CD4-positive, alpha-beta memory T cell (primary cell): ENCODE measurements at places on chromosomes 6 and 20.

GRCh38 chr6:139395891-139396301 is 21.4 kb upstream of the CITED2 start:
- DNase-seq: no peak

GRCh38 chr6:82750556-82750955 is 315.1 kb downstream of the UBE3D start:
- no peak for DNase-seq

DNA sequence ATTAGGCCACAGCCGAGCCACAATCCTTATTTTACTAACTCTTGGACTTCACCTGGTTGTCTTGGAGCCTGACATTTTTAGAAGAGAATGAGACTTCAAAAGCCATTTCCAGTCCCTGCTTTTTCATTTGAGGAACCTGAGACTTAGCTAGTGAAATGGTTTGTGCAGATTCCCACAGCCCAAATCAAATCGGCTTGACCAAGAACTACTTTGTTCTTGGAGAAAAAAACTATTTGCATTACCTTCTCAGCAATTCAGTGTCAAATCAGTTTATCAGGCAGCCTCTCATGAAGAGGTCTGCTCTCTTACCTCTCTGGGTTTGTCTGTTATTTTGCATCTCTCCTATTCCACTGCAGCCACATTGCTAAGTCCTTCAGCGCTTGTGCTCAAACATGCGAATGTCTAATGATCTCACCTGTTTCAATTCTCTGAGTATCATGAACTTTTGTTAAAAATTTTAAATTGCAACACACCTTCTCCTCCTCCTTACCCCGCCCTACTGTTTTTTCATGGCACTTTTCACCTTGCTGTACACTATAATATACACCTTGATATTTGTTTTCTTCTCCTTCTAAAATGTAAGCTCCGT is 573 bp upstream of the IFNGR1 start:
- no peak for DNase-seq

- DNase-seq: no peak
These were observed 253.0 kb downstream of the FARS2 start for GRCh38 chr6:5514353-5514752.

DNA sequence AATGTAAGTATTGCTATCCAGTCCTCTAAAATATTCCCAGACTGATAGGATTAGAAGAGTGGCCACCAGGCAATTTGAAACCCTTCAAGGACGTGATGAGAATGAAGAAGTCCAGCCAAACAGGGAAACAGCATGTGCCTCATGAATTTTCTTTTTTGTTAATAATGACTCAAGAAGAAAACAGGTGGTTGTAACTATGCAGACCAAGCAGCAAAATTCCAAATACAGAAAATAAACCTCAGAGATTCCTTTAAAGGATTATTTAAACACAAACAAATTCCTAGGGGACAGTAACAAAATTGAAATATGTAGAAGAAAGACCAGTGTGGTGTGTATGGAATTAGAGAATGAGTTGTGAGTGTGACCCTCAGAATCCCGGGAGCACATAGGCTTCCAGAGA is 239.2 kb downstream of the KCNQ5 start:
- no peak for DNase-seq

- no peak for DNase-seq
These were observed 463.0 kb downstream of the CDKAL1 start for GRCh38 chr6:20997143-20997769.

DNA sequence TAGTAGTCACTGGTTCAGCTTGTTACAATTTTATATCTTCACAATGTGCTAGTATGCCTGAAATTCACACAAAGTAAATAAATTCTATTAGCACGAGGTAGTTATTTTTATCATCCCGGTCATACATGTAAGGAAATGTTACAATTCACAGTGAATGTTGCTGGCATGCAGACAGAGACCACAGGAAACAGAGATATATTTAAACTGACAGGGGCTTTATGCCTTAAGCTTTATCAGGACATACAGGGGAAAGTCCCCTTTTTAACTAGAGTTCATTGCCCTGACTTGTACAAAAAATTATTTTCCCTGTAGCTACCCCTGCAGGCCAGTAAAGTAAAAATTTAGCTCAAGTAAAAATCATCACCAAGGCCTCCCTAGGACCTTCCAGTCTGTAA is 712.0 kb upstream of the NRSN1 start:
- no peak for DNase-seq

DNA sequence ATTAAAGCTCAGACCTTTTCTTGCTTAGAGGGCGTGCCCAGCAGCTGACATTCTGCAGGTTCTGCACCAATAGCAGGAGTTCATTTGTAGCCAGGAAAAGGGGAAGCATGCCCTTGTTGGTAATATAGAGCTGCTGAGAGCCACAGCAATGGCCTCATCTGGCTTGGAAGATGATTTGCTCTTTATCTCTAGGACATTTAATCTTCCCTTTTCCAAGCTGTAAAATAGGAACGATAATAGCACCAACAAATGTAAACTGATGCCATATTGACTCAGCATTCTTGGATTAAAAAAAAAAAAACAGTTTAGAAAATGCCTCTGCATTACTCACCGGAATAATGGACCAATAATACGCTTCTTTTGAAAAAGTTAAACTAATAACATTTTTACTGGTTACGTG is 93.4 kb upstream of the SLC2A12 start:
- DNase-seq: no peak

DNA sequence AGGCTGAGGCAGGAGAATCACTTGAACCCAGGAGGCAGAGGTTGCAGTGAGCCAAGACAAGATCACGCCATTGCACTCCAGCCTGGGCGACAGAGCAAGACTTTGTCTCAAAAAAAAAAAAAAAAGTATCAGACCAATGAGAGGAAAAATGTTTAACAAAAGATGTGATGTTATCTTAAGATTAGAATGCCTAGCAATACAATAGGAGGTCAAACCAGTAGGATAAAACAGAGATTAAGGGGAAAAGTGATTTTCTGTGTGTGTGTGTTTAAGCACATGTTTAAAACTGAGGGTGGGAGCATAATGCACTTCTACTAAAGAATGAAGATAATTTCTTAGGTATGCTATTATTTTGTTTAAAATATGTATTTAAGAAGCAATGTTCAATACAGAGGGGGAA is 17.9 kb downstream of the COL19A1 start:
- no peak for DNase-seq

DNA sequence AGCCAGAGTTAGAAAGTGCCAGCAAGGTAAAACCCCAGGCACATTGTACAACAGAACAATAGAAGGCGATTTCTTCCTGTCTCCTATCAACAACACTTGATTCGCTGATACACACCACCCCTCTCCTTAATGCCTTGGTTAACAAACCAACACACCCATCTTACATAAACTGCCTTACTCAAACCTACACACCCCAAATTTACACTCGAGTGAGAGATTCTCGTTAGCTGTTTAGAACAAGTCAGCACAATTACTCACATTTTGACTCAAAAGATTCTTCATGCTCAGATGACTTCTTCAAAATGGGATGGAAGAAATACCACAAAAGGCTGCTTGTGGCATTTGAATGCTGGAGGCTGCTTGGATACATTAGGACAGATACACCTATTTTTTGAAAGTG is 80.0 kb upstream of the FOXQ1 start:
- DNase-seq: no peak

DNA sequence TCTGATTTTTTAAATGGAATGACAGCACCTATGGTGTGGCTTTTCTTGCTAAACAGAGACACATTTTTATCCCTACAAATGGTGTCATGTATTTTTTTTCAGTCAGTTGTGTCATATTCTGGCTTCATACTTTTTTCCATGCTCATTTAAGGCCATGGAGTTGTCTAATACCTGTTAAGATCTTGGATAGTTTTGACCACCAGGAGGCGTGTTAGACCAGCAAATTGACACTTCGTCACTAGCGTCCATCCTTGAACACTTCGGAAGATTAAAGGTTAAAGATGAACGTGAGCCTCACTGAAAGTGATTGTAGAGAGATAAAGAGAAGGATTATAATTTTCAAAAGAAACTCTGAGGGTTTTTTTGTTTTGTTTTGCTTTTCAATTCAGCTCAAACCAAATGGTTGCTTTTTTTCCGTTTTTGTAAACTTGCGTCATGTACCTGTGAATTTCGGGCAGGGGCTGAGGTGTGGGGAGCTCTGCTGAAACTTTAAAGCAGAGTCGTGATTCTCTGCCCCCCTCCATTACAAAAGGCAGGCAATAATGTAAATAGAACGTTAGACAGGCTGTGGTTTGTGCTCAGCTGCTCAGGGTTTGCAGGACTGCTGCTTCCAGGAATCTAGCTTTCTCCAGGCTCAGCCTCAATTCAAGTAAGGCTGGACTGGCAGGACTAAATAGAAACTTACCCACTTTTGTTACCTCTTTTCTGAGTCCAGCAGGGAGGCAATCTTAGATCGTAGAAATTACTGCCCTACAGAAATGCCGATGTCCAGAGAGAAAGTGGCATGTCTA is 245.1 kb downstream of the FOXA2 start:
- DNase-seq: no peak

DNA sequence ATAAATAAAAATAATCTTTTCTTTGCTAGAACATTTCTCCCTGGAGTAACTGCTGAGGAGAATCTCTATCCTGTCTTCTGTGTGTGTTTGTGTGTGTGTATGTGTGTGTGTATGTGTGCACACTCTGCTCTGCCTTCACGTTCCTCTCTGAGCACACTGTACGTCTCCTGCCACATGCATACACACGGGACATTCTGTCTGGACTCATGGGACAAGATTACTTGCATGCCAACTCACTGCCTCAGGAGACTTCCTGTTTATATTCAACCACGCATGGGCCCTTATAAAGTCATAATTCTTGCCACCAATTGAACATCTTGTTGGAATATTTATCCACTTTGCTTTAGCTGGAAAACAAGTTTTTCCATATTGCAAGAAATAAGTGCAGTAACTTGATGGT is 930.6 kb downstream of the KIF16B start:
- DNase-seq: no peak

GRCh38 chr20:1005452-1006027 is 3.4 kb upstream of the RSPO4 start:
- peak; percentile 18 for DNase-seq

DNA sequence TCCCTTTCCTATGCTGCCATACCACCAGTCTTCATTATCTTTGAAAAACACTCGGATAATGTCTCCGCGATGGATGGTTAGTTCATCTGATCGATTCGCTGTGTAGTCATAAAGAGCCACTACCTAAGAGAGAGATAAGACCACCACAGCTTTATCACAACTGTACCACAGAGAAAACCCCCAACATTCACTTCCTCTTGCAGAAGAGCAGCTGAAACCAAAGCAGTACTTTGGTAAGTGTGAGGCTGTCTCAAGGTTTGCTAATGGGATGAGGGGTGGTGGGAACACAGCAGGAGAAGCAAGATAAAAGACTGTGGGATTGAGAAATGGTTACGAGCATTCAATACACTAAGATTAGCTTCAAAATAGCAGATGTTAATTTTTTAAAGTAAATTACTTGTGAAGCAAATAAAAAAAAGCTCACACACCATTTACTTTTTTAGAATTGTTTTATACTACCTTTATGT is 142.1 kb downstream of the MYB start:
- no peak for DNase-seq

DNA sequence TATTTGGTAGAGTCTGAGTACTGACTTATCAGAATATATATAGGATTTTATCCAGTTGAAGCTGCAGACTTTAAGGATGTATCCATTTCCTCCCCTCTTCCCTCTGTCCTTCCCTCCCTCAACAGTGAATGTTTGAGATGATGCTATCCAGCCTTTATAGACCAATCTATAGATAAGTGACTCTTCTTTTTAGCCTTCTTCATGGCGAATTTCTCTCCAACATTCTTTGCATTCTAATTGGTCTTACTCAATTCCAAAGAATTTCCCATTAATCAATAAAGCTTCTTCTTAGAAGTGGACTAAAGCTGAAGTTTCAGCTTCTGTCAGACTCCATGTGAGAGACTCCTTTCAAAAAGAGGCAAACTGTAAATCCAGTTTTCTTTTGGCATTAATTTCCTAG is 99.3 kb downstream of the AIG1 start:
- DNase-seq: no peak

DNA sequence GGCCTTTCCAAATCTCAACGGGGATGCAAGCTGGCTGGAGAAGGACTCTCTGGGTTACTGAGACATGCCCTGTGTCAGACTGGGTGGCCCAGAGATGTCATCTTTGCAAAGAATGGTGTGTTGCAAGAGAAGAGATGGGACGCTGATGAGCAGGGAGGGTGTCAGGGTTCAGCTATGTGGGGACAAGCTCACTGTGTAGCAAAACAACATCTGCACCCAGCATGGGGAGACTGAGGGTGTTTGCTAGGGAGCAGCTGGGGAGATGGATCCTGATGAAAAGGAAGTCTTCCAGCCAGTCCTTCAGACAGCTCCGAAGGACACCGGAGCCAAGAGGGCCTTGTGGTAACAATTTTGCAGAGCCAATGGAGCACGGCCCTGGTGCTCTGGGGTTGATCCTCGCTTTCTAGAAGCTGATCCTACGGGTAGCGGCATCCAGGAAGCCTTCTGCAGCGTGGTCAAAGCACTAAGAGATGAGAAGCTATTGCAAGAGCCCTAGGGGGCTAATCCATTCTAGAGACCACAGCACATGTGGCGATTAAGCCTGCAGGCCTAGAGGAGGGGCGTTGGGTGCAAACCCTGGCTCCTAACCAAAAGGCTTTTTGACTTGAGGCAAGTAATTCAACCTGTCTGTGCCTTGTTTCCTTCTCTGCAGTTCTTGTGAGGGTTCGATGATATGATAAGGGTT is 39.9 kb downstream of the EDN3 start:
- no peak for DNase-seq

DNA sequence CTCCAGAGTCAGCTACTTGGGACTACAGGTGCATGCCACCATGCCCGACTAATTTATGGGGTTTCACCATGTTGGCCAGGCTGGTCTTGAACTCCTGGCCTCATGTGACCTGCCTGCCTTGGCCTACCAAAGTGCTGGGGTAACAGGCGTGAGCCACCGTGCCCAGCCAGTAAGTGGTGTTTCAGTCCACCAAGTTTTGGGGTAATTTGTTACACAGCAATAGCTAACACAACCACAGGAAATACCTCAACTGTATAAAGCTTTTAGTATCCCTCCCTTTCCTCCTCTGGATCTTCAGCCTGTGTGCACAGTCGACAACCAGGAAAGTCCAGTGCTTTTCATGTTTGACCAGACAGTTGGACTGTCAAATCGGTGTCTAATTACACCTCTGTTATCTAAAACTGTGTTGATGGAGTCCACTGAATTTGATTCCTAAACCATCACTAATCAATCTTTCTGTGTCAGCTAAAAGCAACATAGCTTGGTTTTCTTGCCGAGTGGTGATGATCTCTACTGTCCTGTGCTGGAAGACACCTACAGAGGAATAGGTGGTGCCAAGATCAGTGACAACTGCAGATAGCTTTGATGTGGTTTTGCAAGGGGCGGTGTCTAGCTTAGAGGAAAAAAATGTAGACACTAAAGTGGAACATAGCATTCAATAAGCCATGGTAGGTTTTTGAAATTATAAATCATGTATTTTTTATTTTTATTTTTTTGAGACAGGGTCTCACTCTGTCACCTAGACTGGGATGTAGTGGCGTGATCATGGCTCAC is 22.2 kb upstream of the ZBTB2 start:
- DNase-seq: peak; percentile 88
